ENCODE measurements at places on chromosomes 5 and 9. TPM values are rescaled to one million over a fixed set of nuclear protein-coding genes. Genes with fewer than 3 reads are reported as not detected.

PAX5 gene
- total RNA-seq, result not detected

MOCS2 gene
- 28.6 TPM for total RNA-seq

DENND1A gene
- 6.8 TPM for total RNA-seq

FOXD4L5 gene
- not detected for total RNA-seq

VPS13A gene
- 30.9 TPM for total RNA-seq

RNF224 gene
- not detected for total RNA-seq

ANKDD1B gene
- under 0.01 TPM for total RNA-seq

RPL37 gene
- total RNA-seq, result 192 TPM

INSL4 gene
- not detected for total RNA-seq

SLC36A2 gene
- not detected for total RNA-seq

CCDC183 gene
- 0.46 TPM for total RNA-seq

Data from epithelial cell of umbilical artery (primary cell).